ENCODE measurements at places on chromosomes 16 and 17.

DNA sequence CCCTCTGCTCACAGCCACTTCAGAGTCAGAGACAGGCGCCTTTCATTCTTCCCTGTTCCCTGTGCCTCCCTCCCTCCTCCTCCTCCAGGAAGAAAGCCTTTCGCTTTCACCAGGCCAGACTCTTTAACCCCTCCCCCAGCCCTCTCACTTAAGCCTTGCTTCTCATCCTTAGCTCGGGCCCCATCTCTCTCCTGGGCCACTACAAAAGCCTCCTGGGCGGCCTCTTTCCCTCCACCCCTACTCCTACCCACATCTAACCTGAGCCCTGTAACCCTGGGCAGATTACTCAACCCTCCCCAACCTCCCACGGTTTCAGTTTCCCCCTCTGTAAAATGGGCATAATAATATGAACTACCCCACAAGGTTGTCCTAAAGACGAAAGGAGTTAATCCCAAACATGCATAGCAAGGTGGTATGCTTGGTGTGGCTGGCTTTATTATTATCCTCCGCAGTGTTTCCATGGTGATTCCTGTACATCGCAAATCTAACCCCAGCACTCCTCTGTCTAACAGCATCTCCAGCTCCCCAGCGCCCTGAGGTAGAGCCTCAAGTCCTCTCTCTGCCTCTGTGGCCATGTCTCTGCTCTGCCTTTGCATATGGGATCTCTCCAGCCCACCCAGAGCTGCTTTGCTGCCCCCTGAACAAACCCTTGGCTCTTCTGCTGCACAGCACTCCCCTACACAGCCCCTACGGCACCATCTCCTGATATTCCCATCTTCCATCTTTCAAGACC is 17.7 kb downstream of the PIMREG start:
- H3K27ac ChIP-seq, result no peak overlapping the region
- no peaks in the 10 kb centered on the region for H3K4me1 ChIP-seq
- H3K36me3 ChIP-seq, result no peaks in the 10 kb centered on the region
- no peaks in the 10 kb centered on the region for H3K27me3 ChIP-seq

GRCh38 chr17:15456972-15457722 is 10.3 kb downstream of the CDRT4 start:
- H3K4me1 ChIP-seq, result no peaks in the 10 kb centered on the region
- no peak for DNase-seq
- H3K4me3 ChIP-seq, result no peak overlapping the region
- H3K27me3 ChIP-seq, result no peaks in the 10 kb centered on the region

GRCh38 chr16:84677017-84677803 is 22.6 kb upstream of the USP10 start:
- H3K27me3 ChIP-seq, result no peaks in the 10 kb centered on the region
- H3K4me3 ChIP-seq, result no peak overlapping the region
- no peak for DNase-seq
- no peaks in the 10 kb centered on the region for H3K36me3 ChIP-seq
- no peak overlapping the region for H3K27ac ChIP-seq
- H3K4me1 ChIP-seq, result no peaks in the 10 kb centered on the region

DNA sequence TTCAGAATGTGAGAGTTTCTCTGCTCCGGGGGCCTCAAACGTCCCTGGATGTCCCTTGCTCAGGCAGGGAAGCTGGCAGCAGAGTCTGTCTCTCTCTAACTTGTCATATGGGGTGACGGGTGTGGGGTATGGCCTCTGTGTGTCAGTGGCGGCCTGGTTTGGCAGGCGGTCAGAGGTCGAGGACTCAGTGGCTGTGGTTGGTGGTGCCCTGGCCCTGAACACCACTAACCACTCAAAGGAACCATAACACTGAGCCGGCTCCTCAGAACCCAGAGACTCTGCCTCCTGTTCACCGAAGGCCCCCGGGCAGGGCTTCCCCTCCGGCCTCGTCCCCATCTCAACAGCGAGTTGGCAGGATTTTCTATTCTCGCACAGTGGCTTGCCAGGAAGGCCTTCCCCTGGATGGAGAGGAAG is 677 bp downstream of the P2RX1 start:
- H3K27me3 ChIP-seq, result no peaks in the 10 kb centered on the region
- H3K4me3 ChIP-seq, result no peak overlapping the region
- no peaks in the 10 kb centered on the region for H3K36me3 ChIP-seq
- H3K27ac ChIP-seq, result no peak overlapping the region

DNA sequence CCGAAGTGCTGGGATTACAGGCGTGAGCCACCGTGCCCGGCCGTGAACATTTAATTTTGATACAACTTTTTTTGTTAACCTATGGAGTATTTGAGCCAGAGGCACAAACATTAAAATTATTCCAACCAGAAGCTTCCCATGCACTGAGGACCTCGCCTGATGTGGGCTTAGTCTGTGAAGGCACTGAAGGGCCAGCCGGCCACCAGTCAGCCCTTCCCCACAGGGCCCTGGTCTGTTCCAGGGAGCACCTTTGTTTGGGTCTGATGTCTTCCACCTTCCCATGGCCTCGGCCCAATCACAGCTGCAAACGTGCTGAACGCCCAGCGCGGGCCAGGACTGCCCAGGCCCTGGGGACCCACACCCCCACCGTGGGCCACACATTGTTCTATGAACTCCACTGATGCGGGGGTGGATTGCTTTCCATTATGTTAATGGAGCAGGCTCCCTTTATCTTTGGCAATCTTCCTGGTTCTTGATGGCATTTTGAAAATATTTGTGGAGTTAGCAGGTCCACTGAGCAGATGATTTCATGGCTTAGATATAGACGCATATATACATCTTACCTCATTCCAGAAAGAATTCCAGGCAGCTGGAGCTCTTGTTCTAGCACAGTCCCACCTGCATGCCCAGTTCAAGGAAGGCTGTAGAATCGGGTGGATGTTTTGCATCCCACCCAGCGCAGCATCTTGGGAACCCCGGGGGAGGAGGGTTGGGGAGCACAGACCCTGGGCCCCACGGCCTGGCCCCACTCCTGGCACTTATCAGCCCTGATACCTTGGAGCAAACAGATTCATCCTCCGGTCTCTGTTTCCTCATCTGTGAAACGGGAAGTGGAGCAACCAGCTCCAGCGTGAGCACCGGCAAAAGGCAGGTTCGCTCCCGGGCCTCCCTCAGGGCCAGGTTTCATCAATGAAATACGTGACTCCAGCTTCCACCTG is 14.5 kb downstream of the SPIRE2 start:
- H3K27ac ChIP-seq, result no peak overlapping the region
- H3K36me3 ChIP-seq, result no peaks in the 10 kb centered on the region
- H3K4me3 ChIP-seq, result no peak overlapping the region
- peaks cover 20% of the 10 kb centered on the region for H3K4me1 ChIP-seq
- DNase-seq, result no peak

- no peaks in the 10 kb centered on the region for H3K27me3 ChIP-seq
- H3K36me3 ChIP-seq, result peaks cover 15% of the 10 kb centered on the region
- H3K27ac ChIP-seq, result no peak overlapping the region
- peaks cover 25% of the 10 kb centered on the region for H3K4me1 ChIP-seq
- DNase-seq, result no peak
Measured at GRCh38 chr16:19715566-19715965, 2.5 kb downstream of the KNOP1 start.
